CD4-positive, alpha-beta T cell treated with Interleukin-17A for 1 hour (primary cell): ENCODE measurements at places on chromosomes 2 and 18.

DNA sequence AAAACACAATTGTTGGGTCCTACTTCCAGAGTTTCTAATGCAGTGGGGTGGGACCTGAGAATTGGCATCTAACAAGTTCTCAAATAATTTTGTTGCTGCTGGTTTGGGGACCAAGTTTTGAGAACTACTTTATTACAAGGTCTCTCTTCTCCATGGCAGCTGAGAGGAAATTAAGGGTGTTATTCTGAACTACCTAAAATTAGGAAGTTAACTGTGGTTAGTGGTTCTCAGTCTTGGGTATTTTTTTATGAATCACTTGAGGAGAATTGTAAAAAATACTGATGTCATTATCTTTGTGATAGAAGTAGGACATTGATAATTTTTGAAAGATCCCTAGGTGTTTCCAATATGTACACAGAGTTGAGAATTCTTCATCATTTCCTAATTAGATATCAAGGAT is 210.2 kb downstream of the MC4R start:
- DNase-seq, result no peak

DNA sequence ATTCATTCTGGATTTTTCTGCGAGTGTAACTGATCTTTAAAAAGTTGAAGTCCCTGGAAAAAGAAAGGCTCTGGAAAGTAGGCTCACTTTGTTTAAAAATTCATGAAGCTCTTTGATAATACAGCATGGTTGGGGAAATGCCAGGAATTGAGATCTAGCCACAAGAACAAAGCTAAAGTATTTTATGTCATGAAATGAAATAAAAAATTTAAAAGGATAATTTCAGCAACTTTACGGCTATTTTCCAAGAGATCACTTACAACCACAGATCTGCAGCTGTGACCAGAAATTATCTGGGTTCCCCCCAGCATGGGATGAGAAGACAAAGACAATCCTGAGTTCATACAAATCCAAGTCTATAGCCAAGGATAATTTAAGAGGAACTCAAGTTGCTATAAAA is 25.3 kb upstream of the RFX8 start:
- no peak for DNase-seq

DNA sequence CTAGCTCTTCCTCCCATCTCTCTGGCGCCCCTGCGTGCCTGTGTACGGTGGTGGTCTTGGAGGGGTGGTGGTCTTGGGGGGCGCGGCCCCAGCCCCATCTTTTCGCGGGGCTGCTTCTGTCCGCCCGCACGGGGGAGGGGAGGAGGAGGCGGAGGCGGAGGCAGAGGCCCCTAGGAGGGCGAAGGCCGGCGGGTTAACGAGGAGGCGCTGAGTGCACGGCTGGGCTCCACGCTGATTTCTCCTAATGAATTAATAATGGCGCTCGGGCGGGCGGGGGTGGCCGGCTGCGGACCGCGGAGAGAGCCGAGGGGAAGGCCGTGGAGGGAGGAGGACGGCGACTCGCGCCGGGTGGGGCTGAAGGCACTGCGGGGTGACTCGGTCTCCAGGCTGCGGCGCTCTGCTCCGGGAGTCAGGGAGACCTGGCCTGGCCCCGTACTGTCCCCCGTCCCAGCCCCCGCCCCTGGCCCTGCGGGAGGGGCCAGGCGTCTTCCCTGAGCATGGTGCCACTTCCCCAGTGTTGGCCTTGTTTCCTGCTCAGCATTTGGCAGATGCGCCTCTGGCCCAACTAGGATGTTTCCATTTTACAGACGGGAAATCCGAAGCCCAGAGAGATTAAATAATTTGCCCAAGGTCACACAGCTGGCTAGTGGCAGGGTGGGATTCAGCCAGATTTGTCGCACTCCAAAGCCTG is 6.0 kb downstream of the GAREM2 start:
- no peak for DNase-seq

- no peak for DNase-seq
Observed at GRCh38 chr2:59080451-59081181, 839.5 kb upstream of the FANCL start.

- DNase-seq, result no peak
Observed at GRCh38 chr2:174326161-174327020, 8.4 kb upstream of the SP9 start.

- DNase-seq, result no peak
Observed at GRCh38 chr2:189648846-189649509, 12.3 kb upstream of the ASNSD1 start.

- DNase-seq, result no peak
Observed at GRCh38 chr18:11840493-11840892, 10.7 kb upstream of the CHMP1B start.

DNA sequence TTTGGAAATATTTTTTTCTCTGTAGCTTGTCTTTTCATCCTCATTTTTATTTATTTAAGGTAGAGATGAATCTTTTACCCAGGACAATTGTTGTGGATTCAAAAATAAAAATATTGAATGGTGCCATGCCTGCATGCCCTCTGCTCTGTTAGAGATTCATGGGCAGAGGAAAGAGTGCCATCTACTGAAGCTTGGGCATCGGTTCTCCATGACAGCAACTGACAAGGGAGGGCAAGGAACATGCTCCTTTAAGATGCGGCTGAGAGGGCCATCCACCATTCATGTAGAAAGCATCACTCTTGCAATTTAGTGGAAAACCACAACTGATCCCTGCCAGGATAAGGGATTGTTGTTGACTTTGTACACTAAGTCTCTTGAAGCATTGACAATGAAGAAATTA is 79.9 kb downstream of the PARD3B start:
- no peak for DNase-seq

- no peak for DNase-seq
Observed at GRCh38 chr2:238861013-238861730, 13.3 kb downstream of the TWIST2 start.

- DNase-seq, result no peak
Observed at GRCh38 chr2:47771211-47771610, 11.7 kb upstream of the MSH6 start.

GRCh38 chr2:63057249-63058143 is 6.9 kb downstream of the OTX1 start:
- DNase-seq, result no peak

DNA sequence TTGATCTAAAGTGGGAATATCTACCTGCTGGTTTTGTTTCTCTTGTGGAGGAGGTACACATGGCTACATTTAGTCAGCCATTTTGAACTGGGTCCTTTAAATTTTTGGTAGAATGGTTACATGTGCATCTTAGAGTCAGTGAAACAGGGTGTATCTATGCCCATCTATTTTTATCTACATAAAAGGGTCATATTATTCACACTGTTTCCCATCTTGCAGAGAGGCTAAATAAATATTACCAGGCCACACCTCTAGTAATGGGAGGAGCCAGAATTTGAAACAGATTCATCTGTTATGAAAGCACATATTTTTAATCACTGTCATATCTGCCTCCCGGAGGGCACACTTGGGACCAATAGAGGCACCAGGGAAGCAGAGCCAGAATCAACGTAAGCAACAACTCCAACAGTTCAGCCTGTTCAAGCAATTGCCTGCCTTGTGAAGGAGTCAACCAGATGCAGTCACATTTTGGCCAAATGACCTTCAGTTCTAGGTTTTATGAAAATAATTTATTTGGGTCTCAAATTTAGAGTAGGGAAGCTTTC is 376.8 kb downstream of the TSN start:
- DNase-seq, result no peak

DNA sequence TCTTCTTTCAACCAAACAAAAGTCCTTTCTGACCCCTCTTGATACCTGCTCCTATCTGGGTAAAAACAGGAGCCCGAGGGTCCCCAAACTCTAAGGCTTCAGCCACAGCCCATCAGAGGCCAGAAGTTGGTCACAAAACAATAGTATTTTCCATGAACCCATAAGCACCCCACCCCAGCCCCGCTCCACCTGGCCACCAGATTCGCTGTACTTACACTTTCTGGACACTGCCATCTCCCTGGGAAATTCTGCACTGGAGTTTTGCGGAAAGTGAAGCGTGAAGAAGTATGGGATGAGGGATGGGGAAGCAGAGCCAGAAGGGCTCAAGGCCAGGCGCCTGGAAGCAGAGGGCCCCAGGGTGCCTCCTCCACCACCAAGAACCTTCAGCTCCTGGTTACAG is 5.2 kb upstream of the RUFY4 start:
- DNase-seq, result no peak

DNA sequence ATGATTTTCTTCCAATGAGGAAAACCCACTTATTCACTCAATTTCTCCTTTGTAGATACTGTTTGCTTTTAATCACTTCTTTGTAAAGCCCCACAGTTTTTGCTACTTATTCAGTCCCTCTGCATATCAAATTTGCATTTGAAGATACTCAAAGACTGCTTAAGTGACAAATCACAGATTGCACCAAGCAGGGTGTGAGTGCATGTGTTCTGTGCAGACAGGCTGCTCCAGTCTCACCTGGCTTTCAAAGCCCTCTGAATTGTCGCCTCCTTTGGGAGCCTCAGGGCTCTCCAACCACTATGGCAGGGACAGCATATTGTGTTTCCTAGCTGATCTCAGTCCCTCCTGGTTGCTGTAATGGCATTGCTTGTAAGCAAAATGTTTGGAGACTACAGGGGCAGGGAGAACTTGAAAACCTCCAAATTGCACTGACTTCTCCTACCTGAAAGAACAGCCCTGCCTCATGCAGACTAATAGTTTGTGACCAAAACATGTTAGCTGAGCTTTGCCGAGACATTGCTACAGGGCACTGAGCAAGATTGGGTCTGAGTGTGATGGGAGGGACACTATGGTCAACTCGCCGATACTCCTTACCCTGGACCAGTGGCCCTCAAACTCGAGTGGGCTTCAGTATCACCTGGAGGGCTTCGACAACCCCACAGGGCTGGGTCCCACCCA is 96.8 kb downstream of the POLE4 start:
- DNase-seq, result no peak

- DNase-seq, result no peak
Observed at GRCh38 chr2:28997847-28998735, 17.0 kb downstream of the TOGARAM2 start.

- no peak for DNase-seq
Observed at GRCh38 chr2:145777914-145778313, 1258.0 kb upstream of the ZEB2 start.

GRCh38 chr2:124566518-124566970 is 541.5 kb downstream of the CNTNAP5 start:
- no peak for DNase-seq

- DNase-seq, result no peak
Observed at GRCh38 chr2:152552888-152553287, 164.4 kb downstream of the PRPF40A start.

DNA sequence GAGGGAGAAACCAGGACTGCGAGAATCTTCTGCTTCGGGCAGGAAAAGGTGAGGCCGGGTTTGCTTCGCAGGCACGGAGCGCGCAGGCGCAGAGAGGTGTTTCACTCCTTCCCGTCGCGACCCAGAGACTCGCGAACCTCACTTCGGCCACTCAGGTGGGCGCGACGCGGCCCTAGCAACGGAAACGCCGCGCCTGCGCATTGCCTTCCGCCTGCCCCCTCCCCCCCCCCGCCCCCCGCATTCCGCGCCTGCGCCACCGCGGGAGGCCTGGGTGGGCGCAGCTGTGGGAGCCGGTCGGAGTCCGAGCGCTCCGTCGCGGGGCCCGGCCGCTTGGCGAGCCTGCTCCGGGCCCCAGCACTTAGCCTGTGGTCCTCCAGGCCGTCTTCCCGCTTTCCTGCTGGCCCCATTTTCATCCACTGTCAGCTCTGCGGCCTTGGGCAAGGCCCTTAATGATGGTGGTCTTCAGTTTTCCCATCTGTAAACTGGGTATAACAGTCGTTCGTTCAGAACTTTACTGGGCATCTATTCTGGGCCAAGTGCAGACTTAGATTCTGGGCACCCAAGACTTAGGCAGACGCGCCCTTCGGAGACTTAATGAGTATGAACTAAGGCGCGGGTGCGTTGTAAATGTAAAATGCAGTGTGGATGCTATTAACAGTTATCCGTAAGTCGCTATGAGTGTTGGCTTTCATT is 62.1 kb upstream of the ACKR3 start:
- peak; percentile 67 for DNase-seq

DNA sequence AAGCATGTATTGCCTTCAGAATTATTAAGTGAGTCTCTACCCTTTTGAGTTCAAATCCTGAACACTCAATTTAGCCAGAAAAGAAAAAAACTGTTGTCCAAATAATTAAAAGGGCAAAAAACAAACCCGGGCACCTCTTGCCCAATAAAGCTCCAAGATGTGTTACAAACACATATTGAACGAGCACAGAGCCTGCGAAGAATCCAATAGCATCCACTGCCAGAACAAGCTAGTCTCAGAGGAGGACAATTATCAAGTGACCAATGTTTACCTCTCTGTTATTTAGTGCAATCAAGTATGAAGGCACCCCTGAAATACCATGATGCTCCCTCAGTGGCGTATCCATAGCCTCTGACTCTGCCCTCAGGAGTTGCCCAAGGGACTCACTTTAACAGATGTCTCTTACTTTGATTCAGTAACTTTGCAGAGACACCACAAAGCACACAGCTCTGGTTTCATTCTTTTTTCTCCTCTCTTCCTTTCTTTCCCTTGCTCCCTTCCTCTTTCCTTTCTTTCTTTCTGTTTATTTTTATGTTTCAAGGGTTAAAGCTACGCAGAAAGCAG is 93.5 kb upstream of the SPATS2L start:
- no peak for DNase-seq

- no peak for DNase-seq
Observed at GRCh38 chr2:176234940-176235339, 34.3 kb upstream of the MTX2 start.

DNA sequence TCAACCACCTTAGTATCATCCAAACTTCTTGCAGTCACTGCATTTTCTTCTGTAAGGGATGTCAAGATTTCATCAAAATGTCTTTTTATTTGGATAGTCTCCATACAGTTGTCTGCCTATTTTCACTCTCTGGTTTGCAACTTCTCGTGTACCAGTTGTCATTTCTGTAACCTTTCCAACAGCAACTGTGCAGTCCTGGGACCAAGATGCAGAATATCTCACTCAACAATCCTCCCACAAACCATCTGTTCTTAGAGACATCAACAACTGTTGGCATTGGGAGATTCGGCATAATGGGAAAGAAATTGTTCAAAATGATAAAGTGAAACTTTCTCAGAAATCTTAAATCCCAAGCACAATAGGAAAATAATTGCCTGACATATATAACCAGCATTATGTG is 933.6 kb upstream of the SLC39A10 start:
- no peak for DNase-seq

- DNase-seq, result no peak
Observed at GRCh38 chr2:239162976-239163687, 237.7 kb downstream of the HDAC4 start.
